ENCODE measurements at places on chromosomes 6 and 20. TPM values are rescaled to one million over a fixed set of nuclear protein-coding genes. Genes with fewer than 3 reads are reported as not detected.

The MCHR2 gene
- not detected for total RNA-seq

The RBM39 gene
- 349 TPM for total RNA-seq

The EGFL8 gene
- total RNA-seq = 1.3 TPM

The PIGT gene
- total RNA-seq = 16.9 TPM

The SMLR1 gene
- total RNA-seq = not detected

The CGA gene
- total RNA-seq = not detected

The COL9A3 gene
- 1.3 TPM for total RNA-seq

The CYP39A1 gene
- 0.22 TPM for total RNA-seq

The TNF gene
- total RNA-seq = not detected

The ENPP3 gene
- total RNA-seq = 0.34 TPM

The HMGCLL1 gene
- total RNA-seq = not detected

The CCN6 gene
- not detected for total RNA-seq

The CCN2 gene
- 256 TPM for total RNA-seq

The DPPA5 gene
- total RNA-seq = not detected

The SEL1L2 gene
- total RNA-seq = not detected

The OR2J3 gene
- total RNA-seq = not detected

The MYCT1 gene
- total RNA-seq = 192 TPM

The POPDC3 gene
- 0.33 TPM for total RNA-seq

The BACH2 gene
- 2.9 TPM for total RNA-seq
